DND-41 (cell line): ENCODE measurements at places on chromosomes 3 and 15.
A peak's percentile ranks its signal among the peaks of the same experiment; 100 is the strongest.

- no peak overlapping the region for H3K4me3 ChIP-seq
- peaks cover 21% of the 10 kb centered on the region for H3K4me1 ChIP-seq
- H3K36me3 ChIP-seq, result no peaks in the 10 kb centered on the region
These were observed 272.9 kb downstream of the FEZF2 start for GRCh38 chr3:62100282-62100989.

DNA sequence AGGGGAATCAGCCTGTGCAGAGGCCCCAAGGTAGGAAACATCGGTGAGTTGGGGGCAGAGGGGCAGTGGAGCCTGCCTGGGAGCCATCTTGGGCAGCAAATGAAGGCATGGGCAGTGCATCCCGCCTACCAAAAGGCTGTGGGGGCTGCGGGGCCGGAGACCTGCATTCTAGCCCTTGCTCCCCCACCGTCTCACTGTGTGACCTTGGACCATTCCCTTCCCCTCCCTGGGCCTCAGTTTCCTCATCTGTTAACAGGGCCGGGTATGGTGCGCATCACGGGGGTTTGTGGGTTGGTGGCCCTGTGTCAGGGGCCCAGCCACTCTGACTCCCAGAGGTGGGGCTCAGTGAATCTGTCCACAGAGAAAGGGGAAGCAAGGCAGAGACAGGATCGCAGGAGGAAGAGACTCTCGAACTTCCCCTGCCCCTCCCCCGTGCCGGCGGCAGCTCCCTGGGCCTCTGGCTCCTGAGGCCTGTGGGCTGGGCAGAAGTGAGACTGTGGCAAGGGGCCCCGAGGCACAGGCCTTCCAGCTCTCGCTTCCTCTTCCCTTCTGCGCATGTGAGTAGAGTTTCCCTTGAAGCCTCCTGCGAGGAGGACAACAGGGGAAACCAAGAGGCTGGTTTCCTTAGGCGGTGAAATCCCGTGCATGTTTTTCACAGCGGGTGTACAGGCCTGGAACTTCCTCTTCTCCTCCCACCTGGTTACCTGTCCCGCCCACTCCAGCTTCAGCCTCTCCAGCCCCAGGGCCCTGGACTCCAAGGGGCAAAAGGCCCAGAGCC lies 42.9 kb downstream of the IDH2 start:
- H3K4me3 ChIP-seq, result no peak overlapping the region
- no peaks in the 10 kb centered on the region for H3K4me1 ChIP-seq
- no peak overlapping the region for H3K27ac ChIP-seq
- H3K36me3 ChIP-seq, result no peaks in the 10 kb centered on the region
- peak; percentile 28 for DNase-seq

DNA sequence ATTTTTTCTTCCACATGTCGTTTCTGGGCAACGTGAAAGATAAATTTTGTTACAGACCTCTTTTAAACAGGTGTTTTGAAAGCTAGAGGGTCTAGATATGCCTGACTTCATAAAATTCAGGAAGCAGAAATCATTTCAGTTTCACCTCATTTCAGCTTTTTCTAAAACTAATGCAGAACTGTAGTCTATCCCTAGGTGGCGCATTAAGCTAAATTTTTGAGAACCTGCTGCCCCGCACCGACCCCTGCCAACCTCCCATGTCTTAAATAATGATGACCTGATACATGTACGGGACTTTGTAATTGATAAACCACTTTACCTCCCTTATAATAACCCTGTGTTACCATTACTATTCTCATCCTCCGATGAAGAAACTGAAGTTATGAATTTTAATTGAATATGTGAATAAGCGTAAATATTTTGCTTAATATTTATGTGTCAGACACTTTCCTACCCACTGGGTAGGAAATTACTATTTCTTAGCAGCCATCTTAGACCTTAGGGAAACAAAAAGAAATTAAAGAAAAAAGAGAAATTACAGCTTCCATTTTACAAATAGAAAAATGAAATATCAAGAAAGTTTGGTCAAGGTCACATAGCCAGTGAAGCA lies 78.7 kb upstream of the GCNT3 start:
- no peak overlapping the region for H3K4me3 ChIP-seq
- H3K36me3 ChIP-seq, result no peaks in the 10 kb centered on the region
- peaks cover 3% of the 10 kb centered on the region for H3K27me3 ChIP-seq
- no peaks in the 10 kb centered on the region for H3K4me1 ChIP-seq
- H3K27ac ChIP-seq, result no peak overlapping the region
- DNase-seq, result peak; percentile 26

DNA sequence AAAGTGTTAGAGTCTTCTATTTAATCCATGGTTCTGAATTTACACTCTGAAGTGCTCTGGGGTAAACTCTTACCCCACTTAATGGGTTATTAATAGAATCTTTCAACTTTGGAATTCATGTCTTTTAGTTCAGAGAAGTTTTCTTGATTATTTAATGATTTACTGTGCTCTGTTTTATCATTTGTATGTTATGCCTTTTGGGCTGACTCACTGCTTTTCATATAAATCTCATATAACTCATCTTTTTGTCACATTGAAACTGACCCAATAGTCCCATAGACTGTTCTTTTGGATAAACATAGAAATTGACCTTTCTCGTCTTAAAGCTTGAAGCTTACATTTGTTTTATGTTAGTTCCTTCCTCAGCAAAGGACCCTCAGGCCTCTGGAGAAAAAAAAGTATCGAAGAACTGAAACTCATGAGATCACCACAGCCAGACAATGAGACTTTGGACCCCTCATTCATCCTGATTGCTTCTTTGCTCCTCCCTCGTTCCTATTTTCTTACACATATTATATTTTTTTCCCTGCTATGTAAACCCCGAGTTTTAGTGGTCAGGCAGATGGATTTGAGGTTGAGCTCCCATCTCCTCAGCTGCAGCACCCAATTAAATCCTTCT lies 229.1 kb upstream of the CBLB start:
- no peak overlapping the region for H3K27ac ChIP-seq
- DNase-seq, result no peak
- no peaks in the 10 kb centered on the region for H3K4me1 ChIP-seq

DNA sequence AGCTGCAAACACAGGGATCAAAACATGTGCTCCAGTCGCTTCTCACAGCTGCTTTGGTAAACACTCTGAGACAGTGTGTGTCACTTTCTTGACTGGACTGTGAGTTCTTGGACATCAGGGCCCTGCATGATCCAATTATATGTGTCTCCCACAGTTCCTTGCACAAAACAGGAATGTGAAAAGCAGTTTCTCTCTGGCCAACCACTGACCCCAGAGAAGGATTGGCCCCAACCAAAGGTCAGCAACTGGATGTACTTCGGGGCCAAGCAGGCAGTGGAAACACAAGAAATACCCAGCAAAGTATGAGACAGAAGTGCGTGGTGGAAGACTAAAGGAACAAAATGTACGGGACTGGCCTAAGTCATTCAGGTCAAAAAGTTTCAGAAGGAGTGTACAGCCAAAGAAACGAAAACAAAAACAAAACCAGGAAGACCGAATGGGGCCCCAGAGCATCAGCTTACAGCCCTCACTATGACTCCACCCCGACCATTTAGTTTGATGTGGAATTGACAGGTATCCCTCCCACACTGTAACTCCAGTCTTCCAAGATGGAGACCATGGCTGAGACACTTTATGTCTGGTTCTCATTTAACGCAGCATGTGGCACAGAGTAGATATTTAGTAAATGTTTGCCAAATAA lies 76.7 kb upstream of the LPP start:
- no peak overlapping the region for H3K27ac ChIP-seq
- H3K27me3 ChIP-seq, result no peaks in the 10 kb centered on the region
- H3K4me1 ChIP-seq, result no peaks in the 10 kb centered on the region
- no peak for DNase-seq
- H3K4me3 ChIP-seq, result no peak overlapping the region

DNA sequence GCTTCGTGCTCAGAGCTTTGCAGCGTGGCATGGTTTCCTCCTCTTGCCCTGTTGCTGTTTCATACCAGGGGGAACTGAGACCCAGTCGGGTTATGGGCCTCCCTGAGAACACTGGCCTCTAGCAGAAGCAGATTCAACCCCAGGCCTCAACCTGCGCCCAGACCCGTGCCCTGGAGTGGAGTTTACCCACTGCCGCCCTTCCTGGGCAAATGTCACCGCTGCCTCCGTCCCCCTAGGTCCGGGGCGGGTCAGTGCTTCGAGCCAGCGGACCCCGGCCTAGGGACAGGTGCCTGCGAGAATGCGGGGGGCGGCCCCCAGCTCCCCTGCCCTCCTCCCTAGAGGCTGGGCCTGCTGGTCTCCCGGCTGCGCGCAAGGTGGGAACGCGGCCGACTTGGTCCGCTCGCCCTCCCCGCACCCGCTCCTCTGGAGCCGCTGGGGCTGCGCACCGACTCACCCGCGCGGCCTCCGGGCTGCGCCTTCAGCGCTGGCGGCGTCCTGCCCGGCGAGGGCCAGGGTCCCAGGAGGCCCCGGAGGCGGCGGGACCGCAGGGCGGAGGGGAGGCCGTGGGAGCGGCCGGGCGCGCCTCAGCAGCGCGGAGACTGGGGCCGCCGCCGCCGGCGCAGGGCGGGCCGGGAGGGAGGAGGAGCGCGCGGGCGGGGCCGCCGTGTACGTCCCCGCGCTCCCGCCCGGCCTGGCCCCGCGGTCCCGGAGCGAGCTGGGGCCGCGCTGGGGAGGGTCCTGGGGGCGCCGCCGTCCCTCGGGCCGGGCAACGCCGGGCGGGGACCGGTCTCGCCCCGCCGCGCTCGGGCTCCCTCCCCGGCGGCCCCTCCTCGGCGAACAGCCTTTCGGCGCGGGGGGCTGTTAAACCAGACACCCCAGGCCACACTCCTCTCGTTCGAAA lies at the start of gene PIGZ:
Gene PIGZ, minus strand, starts transcription at position 601 of the 901 bp plus-strand sequence. CDS start 16,802 bp downstream, outside the sequence.
- H3K27me3 ChIP-seq, result no peaks in the 10 kb centered on the region
- H3K4me3 ChIP-seq, result peak within 1 kb of the TSS; percentile 60
- peak within 1 kb of the TSS; percentile 55 for H3K27ac ChIP-seq

DNA sequence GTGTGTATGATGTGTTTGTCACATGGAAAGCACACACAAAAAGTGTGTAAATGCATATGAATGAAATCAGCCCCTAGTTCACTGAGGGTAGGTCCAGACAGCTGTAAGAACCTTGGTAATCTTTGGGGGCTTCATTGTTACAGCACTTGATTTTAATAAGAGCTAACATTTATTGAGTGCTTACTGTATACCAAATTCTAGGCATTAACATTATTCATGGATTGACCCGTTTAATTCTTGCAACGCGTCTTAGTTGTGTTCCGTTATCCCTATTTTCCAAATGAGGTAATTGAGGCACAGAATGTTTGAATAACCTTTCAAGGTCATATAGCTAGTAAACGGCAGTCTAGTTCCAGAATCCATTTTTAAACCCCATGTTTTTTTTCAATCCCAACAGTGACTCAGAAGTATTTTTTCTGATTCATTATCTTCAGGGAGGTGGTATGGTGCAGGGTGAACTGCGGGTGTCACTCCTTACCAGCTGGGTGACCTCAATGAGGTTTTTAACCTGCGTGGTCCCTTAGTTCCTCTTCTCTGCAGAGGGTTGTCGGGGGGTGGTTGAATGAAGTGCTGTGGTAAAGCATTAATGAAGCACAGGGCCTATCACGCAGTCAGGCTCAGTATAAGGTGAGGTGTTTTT lies 14.2 kb downstream of the RAB8B start:
- DNase-seq, result peak; percentile 44
- no peaks in the 10 kb centered on the region for H3K36me3 ChIP-seq
- no peak overlapping the region for H3K27ac ChIP-seq
- no peaks in the 10 kb centered on the region for H3K27me3 ChIP-seq
- peaks cover 6% of the 10 kb centered on the region; the same call in 1 of the 2 replicates for H3K4me1 ChIP-seq

DNA sequence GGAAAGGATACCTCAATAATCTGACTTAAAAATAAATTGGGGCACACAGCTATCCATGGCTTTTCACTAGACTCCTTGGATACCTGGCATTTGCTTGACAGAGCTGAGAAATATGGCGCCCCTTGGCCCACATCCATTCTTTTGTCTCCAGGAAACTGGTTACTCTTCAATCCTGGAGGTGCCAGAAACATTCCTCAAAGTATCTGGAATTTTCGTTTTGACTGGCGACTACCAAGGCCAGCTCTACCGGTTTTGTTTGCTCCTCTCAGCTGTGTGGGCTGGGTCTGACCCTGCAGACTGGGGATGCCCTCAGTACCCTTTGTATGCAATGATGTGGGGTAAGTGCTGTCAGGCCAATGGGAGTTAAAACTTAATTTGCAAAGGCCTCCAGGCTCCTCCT lies 27.0 kb downstream of the KATNBL1 start:
- no peak for DNase-seq
- no peaks in the 10 kb centered on the region for H3K4me1 ChIP-seq
- H3K27me3 ChIP-seq, result no peaks in the 10 kb centered on the region
- H3K27ac ChIP-seq, result no peak overlapping the region
- H3K36me3 ChIP-seq, result peaks cover 5% of the 10 kb centered on the region; the same call in 1 of the 2 replicates
- no peak overlapping the region for H3K4me3 ChIP-seq

- DNase-seq, result no peak
- H3K4me3 ChIP-seq, result no peak overlapping the region
- no peak overlapping the region for H3K27ac ChIP-seq
- H3K36me3 ChIP-seq, result no peaks in the 10 kb centered on the region
These were observed 260.4 kb upstream of the KCNMB2 start for GRCh38 chr3:178275793-178276192.

- no peaks in the 10 kb centered on the region for H3K4me1 ChIP-seq
- DNase-seq, result no peak
- H3K27me3 ChIP-seq, result no peaks in the 10 kb centered on the region
- no peak overlapping the region for H3K27ac ChIP-seq
- no peak overlapping the region for H3K4me3 ChIP-seq
These were observed 430.4 kb downstream of the RBMS3 start for GRCh38 chr3:29711255-29711771.

DNA sequence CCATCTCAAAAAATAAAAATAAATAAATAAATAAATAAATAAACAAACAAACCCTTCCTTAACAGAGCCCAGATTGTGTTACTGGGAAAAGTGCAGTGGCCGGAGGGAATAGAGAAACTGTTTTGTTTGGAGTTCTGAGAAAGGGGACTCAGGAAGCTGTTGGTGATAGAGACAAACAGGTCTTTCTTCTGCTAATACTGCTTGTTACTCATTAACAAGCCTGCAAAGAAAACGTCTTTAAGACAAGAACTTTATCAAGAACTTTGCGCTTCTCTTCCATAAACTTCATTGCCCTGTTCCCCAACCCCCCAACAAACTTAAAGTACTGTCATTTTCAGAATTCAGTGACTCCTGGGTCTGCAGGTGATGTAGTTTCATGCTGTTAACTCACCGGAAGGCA lies 68.8 kb upstream of the GSK3B start:
- H3K27ac ChIP-seq, result no peak overlapping the region
- no peaks in the 10 kb centered on the region for H3K4me1 ChIP-seq
- H3K27me3 ChIP-seq, result no peaks in the 10 kb centered on the region
- no peaks in the 10 kb centered on the region for H3K36me3 ChIP-seq
- DNase-seq, result no peak
- H3K4me3 ChIP-seq, result no peak overlapping the region

DNA sequence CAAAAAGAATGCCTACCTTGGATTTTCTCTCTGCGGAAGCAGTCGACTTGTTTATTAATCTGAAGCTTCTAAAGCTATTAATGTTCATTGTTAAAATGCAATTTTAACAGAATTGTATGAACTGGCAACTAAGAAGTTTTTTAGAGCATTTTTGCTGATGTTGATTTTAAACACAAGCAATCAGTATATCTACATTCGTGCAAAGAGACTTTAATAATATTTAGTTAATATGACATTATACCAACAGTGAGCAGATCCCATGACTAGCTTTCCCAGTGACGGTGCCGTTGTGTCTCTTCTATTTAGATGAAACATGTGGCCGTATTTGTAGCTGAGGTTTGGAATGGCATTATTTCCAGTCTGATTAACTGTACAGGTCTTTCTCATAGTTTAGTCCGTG lies 88.0 kb downstream of the PEX5L start:
- no peaks in the 10 kb centered on the region for H3K27me3 ChIP-seq
- H3K4me3 ChIP-seq, result no peak overlapping the region
- no peak overlapping the region for H3K27ac ChIP-seq
- H3K36me3 ChIP-seq, result peaks cover 14% of the 10 kb centered on the region
- peaks cover 25% of the 10 kb centered on the region for H3K4me1 ChIP-seq
